ENCODE measurements at places on chromosomes 5 and 9. TPM values are rescaled to one million over a fixed set of nuclear protein-coding genes. Genes with fewer than 3 reads are reported as not detected.
A peak's percentile ranks its signal among the peaks of the same experiment; 100 is the strongest.

DNA sequence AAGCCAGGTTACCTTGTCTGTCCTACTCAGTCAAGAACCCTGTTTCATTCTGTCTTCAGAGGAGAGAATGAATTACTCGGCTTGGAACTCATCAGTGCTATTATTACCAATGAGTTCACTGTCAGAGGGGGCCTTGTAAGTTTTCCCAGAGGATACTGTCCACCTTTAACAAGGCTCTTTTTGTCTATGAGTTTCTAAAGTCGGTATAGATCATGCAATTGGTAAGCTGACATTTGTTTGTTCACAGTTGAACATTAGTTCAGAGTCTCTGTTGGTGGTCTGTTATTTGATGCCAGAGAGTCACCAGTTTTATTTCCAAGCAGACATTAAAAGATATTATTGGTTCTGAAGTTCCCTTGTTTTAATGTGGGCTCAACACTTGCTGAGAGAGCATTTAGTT is 58.1 kb upstream of the DHFR start:
- no peak for DNase-seq

- DNase-seq, result no peak
These were observed 2.2 kb upstream of the ADGRD2 start for GRCh38 chr9:124448019-124448418.

DNA sequence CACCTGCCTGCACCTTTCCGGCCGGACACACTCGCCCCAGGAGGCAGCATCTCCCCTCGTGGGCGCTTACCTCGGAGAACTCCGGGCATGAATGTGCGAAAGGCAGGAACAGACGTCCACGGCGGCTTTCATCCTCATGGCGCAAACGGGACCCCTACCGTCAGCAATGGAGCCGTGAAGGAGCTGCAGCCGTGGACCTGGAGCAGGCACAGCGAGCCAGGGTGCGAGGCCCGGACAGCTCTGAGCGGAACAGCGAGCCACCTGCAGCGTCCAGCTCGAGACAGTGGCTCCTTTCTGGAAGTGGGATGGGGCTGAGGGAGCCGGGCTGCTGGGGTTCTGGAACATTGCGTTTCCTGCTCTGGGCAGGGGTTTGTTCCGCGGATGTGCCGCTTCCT is 7.8 kb upstream of the SLC6A19 start:
- no peak for DNase-seq

DNA sequence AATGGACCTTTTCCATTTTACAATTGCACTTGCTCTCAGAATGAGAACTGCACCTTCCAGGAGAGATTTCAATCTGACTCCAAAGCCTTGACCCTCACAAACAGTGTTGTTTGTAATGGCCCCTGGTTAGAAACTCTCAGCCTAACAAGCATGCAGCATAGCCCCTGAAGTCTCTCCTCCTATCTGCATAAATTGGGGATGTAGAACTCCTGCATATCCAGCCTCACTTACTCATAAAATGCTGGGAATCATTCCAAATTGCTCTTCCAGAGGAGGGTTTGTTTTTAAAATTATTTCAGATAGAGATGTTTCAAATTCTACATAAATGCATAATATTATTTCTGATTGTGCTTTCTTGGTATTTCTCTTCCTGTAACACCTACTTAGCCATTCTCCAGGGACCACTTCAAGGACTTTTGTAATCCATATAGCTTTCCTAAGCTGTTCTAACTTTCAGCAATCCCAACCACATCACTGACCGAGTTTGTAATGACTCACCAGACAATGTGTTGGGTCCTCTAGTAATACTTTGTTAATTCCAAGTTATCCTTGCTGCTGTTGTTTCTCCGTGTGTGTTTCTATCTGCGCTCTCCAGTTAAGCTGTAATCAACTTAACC is 143.8 kb upstream of the CCDC152 start:
- DNase-seq, result no peak

- peak; percentile 9 for DNase-seq
These were observed 34.6 kb upstream of the IL17B start for GRCh38 chr5:149413477-149414210.

- no peak for DNase-seq
These were observed 759.9 kb downstream of the DTWD2 start for GRCh38 chr5:118228489-118228888.

Gene PHF24
- 1.0 TPM for total RNA-seq

Gene SPAG8
- 5.1 TPM for total RNA-seq
